ENCODE measurements at places on chromosomes 6 and 20.

DNA sequence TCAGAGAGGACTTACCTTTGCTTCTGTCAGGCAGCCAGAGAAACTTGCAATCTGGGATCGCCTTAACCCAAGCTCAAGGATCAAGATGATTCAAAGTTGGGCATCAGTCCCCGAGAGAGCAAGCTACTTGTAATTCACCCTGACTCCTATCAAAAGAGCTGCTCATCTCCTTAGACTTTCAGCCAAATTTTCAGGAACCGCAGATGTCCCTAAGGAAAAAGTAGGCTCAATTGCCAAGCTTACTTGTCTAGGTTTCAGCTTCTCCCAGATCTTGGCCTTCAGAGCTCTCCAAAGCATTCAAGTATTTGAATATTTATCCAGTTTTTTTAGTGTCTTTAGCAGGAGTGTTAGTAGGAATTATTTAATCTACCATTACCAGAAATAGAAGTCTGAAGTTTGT, 434.1 kb upstream of the MMS22L start:
- no peaks in the 10 kb centered on the region for H3K4me1 ChIP-seq

- H3K4me3 ChIP-seq = no peak overlapping the region
- no peaks in the 10 kb centered on the region for H3K36me3 ChIP-seq
- no peaks in the 10 kb centered on the region for H3K27me3 ChIP-seq
Measured at GRCh38 chr6:3610206-3610605, 141.3 kb downstream of the PXDC1 start.

- H3K36me3 ChIP-seq = peaks cover 7% of the 10 kb centered on the region
- peaks cover 12% of the 10 kb centered on the region for H3K4me1 ChIP-seq
- DNase-seq = peak; percentile 49
- no peak overlapping the region for H3K27ac ChIP-seq
Measured at GRCh38 chr20:48750941-48751635, 76.7 kb downstream of the PREX1 start.

GRCh38 chr6:164889980-164890379, 419.4 kb downstream of the C6orf118 start:
- no peaks in the 10 kb centered on the region for H3K36me3 ChIP-seq
- no peak overlapping the region for H3K27ac ChIP-seq
- H3K27me3 ChIP-seq = no peaks in the 10 kb centered on the region
- H3K4me3 ChIP-seq = no peak overlapping the region
- no peak for DNase-seq

DNA sequence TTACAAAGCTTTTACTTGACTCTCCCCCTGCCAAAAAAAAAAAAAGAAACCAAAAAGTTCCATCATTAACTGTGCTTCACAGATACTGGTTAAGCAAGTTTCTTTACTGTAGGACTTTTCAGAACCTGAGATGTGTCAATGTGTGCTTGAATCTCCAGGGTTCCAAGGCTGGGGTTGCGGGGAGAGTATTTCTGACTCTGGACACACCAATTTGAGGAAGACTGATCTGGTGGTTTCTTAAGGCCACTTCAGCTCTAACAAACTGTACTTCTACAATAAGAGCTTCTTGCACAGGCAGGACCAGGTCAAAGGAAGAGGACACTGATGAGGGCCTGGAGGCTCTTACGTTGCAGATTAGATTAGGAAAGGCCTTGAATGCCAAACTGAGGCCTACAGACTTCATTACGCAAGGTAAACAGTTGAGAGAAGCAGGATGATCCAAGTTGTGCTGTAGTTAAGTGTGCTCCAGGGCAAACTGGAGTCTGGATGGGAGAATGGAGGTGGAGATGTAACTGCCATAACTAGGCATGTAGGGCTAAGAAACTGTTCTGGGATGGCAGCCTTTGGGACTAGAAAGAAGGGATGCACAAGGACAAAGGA, 24.4 kb downstream of the COMMD7 start:
- H3K4me3 ChIP-seq = no peak overlapping the region
- no peaks in the 10 kb centered on the region for H3K27me3 ChIP-seq
- no peak for DNase-seq
- no peak overlapping the region for H3K27ac ChIP-seq

- DNase-seq = peak; percentile 77
- H3K36me3 ChIP-seq = no peaks in the 10 kb centered on the region
- H3K4me3 ChIP-seq = no peak overlapping the region
- H3K27me3 ChIP-seq = no peaks in the 10 kb centered on the region
Measured at GRCh38 chr6:17725083-17725482, 18.4 kb upstream of the NUP153 start.
